ENCODE measurements at places on chromosomes 5 and 9. TPM values are rescaled to one million over a fixed set of nuclear protein-coding genes. Genes with fewer than 3 reads are reported as not detected.

DNA sequence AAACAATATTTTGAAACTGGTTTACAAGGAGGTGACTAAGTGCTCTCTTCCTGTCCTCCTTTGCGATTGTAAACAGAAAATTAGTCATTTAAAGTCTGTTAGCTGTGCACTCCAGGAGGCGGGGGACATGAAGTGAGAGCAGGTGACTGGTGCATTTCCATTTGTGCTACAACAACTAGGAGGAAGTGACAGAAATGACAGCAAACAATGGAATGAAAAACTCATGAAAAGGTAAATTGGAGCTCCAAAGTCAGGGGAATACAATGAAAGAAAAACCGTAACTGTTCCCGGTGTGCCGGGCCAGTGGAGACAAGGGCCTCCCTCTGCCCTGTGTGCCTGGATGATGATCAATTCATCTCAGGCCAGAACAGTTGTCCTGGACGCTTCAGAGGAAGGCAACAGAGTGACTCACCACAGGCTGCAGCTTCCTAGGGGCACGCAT, 439.9 kb downstream of the GADD45G start:
- DNase-seq, result no peak

- DNase-seq, result no peak
Observed at GRCh38 chr5:143514616-143515335, 111.3 kb upstream of the NR3C1 start.

The NR2F1 gene
- 25.8 TPM for total RNA-seq

DNA sequence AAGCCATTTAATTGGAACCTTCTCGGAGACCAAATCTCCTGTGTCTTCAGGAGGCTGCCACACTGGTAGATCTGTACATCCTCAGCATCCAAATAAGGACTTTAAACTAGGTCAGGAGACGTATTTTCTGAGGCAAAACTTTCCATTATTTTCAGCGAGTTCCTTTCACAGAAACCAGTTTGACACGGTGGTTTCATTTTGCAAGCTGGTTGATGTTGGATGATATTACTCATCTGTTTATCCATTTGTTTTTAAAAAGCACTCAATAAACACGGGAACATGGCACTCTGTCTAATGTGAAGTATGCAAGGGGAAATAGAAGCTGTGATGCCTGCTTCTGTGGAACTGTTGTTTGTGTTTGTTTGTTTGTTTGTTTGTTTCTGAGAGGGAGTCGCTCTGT, 199.6 kb downstream of the ERCC6L2 start:
- no peak for DNase-seq

The CATSPER3 gene
- not detected for total RNA-seq

The PLEKHG4B gene
- total RNA-seq, result 10.9 TPM

GRCh38 chr9:3660936-3661335, 135.1 kb upstream of the RFX3 start:
- DNase-seq, result no peak

GRCh38 chr9:124600407-124600806, 93.2 kb upstream of the NR5A1 start:
- DNase-seq, result no peak

DNA sequence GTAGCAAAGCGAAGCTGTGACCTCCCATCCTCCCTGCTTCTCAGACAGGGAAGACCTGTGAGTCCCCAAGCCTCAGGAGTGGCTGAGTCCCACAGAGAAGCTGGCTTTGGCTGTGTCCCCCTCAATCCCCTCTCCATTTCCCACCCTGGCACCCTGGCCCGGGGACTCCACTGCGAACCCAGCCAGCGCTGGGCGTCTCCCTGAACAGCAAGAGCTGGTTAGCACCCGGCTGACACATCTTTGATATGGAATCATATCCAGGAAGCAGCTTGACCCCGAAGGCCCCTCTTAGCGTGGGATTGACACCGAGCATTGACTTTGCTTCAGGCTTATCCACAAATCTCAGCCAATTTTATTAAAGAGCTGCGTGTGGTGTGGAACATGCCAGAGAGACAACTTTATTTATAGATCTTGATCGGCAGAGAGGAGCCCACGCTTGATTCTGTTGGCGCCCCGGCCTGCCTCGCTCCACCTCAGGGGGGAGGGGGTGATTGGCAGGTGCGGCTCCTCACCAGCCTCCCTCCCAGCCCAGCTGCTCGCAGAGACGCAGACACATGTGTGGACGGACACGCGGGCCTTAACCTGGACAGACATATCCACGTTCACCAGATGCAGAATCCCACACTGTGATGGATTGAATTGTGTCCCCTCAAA, 120.7 kb upstream of the MVB12B start:
- no peak for DNase-seq

GRCh38 chr9:96318921-96319565, 17.1 kb upstream of the HSD17B3 start:
- DNase-seq, result no peak

The CDX1 gene
- not detected for total RNA-seq

- no peak for DNase-seq
Observed at GRCh38 chr9:114668146-114668545, 10.5 kb upstream of the TEX53 start.

GRCh38 chr9:4780651-4781050, 12.1 kb upstream of the RCL1 start:
- no peak for DNase-seq

GRCh38 chr5:108093186-108093585, 288.7 kb downstream of the FBXL17 start:
- DNase-seq, result no peak
